T follicular helper cell (primary cell): ENCODE measurements at places on chromosomes 1 and 21.

DNA sequence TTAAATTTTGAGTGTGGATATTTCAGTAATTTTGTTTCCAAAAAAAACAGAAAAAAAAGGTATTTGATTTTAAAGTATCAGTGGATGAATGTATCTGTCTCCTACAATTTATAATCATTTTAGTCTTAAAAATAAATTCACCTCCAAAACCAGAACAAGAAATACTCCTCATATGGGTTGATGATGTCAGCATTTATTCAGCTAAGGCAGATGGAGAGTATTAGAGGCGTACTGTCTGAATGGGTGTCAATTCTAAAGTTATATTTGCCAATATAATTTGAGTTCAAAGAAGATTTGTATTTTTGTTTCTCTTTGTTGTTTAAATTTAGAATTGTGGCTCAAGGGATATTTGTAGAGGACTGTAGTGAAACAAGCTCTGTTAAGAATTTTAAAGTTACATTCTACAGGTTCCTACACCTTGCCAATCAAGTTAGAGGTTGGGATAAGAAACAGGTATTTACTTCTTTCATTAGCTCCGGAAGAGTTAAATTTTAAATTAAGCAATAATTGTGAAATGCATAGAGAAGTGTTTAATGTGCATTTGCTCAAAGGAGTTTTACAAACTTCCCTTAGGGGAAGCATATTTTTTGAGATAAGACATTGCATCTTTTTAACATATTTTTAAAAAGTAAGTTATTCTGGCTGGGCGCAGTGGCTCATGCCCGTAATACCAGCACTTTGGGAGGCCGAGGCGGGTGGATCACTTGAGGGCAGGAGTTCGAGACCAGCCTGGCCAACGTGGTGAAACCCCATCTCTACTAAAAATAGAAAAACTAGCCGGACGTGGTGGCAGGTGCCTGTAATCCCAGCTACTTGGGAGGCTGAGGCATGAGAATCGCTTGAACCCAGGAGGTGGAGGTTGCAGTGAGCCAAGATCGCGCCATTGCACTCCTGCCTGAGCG is 1.2 kb downstream of the PLA2G4A start:
- DNase-seq, result no peak

DNA sequence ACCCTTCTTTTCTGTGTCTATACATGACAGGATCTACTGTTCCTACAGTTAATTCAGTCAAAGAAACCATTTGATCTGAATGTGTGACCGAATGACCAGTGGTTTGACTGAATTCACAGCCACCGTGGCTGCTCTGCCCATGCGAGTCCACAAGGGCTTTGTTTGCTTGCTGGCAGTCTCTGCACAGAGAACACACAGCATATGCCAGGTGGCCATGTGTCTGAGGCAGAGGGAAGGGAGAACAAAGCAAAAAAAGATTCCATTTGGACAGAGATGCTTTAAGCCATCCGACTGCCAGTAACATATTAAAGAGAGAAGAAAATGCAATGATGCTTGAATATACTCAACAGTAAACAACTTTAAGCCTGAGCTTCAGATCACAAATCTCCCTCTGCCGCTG is 737.8 kb upstream of the CXADR start:
- no peak for DNase-seq

GRCh38 chr1:205663286-205663936 is 16.9 kb downstream of the SLC45A3 start:
- no peak for DNase-seq

- no peak for DNase-seq
Observed at GRCh38 chr21:46212721-46213484, 15.7 kb downstream of the LSS start.

DNA sequence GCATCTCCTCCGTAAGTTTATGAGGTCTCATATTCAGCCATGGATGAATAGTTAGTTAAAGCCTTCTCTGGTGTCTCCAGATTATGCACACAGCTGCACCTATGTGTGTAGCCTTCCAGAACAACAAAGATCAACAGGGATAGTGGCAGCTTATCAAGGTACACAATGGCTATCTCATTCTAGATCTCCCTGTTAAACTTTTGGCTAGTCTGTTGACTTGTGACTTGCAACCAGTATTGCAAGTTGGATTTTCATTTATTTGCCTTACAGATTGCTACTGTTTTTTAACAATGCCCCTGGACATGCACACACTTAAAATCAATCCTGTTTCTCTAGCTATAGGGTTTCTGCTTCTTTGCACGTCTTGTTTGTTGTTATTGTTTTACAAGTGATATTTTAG is 363.2 kb downstream of the OMA1 start:
- DNase-seq, result no peak

DNA sequence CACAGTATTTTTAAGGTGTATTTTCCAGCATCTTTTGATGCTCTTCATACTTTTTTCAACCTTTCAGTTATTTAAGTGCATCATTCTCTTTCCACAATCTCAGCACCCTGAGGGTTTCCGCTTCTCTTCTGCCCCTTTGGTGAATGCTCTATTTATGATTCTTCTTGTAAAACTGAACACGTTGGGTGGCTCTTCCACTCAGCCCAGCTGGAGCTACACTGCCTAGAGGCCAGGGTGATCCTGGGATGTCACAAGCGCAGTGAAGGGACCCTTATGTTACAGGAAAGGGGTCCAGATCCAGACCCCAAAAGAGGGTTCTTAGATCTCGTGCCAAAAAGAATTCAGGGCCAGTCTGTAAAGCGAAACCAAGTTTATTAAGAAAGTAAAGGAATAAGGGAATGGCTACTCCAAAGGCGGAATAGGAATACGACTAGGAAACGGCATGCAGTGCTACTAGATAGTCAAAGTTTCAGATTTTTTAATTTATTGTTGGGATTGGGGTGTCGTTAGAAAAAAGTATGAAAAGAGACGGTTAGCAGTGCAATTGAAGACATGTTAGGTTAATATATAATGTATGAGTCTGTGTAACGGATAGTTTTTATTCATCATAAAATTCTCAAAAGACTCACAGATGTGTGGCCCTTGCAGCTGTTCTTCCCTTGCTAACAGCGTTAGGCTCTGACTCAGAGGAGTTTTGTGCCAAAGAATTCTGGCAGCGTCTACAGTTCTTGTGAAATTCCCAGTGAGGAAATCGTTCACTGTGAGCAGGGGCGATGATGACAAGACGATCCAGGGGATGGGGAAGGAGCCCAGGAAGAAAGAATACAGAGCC is 14.4 kb upstream of the ERVH48-1 start:
- DNase-seq, result no peak

GRCh38 chr1:38297842-38298241 is 251.2 kb upstream of the POU3F1 start:
- no peak for DNase-seq

- DNase-seq, result no peak
Observed at GRCh38 chr1:25205786-25206185, 26.5 kb downstream of the SYF2 start.

DNA sequence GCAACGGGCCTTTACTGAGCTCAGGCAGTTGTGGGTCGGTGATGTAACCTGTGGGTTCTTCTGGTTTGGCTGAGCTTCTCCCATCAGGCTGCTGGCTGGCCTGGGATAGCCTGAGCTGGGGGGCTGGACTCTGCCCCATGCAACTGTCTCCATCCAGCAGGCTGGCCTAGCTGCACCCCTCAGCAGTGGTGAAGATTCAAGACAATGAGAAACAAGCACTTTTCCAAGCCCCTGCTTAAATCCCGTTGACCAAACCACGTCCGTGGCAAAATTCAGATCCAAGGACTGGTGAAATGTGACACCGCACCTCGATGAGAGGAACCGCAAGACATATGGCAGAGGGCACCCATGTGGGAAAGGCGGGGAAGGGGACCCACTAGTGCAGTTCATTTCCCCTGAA is 25.6 kb downstream of the PRSS38 start:
- no peak for DNase-seq

DNA sequence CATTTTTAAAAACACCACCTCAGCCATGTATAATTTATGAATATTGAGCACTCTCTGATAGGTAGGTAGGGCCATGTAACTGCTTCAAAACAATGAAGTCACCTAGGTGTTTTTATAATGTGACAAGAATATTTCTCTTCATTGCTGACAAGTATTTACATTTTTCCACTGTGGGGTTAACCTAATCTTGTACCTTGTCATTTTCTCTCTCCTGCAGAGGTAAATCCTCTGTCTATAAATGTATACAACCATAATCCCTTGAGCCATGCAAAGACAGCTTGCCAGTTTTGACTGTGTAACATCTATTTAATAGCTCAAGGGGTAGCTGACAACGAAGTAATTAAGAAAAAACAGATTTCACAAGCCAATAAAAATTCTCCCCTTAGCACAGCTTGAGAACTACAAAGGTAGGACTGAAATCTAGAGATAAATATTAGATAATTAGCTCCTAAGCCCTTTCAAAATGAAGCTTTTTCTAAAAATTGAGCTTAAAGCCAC is 137.6 kb upstream of the POGK start:
- DNase-seq, result no peak

GRCh38 chr1:31062867-31063380 is 2.6 kb downstream of the PUM1 start:
- DNase-seq, result no peak

GRCh38 chr1:246677842-246678241 is 46.4 kb upstream of the SCCPDH start:
- no peak for DNase-seq

DNA sequence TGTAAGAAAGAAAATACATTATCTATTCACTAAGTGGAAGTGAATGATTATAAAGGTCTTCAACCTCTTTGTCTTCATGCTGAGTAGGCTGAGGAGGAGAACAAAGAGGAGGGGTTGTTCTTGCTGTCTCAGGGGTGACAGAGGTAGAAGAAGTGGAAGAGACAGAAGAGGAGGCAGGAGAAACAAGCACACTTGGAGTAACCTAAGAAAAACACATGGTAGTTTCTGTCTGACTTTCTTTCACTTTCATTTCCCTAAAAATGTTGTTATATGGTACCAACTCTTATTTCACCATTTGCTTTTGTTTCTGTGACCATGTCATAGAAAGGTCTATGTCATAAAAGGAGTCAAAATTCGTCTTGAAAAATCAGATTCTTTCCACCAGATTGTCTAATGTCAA is 696.6 kb upstream of the BRINP3 start:
- no peak for DNase-seq

- no peak for DNase-seq
Observed at GRCh38 chr1:111422546-111423391, 4.8 kb downstream of the OVGP1 start.

GRCh38 chr1:163291461-163291860 is 30.3 kb upstream of the NUF2 start:
- DNase-seq, result no peak

DNA sequence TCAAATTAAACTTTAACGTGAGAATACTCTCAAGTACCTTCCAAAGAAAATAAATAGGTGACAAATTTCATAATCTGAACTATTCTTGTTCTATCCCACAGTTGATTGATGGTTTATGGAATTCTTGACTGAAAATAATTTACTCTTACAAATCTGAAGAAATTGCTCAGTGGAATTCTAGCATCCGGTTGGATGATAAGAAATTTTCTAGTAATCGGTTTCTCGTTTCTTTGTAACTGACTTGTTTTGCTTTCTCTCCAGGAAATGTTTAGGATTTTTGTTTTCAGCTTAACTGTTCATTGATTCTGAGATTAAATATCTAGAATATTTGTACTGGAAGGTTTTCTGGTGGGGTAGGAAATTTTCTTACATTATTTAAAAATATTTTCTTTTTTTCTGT is 558.9 kb upstream of the ADAMTS5 start:
- no peak for DNase-seq

- no peak for DNase-seq
Observed at GRCh38 chr1:5504364-5504740, 487.9 kb downstream of the NPHP4 start.

DNA sequence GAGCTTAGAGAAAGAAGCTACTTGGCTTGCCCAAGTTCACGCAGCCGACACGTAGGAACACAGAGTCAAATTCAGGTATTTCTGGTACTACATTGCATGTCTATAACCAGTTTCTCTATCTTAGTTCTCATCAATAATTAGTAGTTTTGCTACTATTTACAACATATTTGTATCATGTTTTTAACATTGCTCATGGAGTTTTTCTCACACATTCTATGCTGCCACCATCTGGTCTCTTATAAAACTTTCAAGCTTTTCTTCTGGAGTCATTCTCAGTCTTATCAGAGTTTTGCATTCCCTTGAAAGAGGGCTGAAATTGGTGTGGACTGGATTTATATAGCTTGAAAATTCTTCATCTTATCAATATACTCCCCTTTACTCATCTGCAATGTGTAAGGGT is 118.8 kb upstream of the PALMD start:
- DNase-seq, result no peak

GRCh38 chr1:115090540-115090939 is 1.2 kb upstream of the TSPAN2 start:
- DNase-seq, result no peak

- DNase-seq, result no peak
Observed at GRCh38 chr1:199976496-199977144, 50.9 kb upstream of the NR5A2 start.

GRCh38 chr1:94334764-94335163 is 83.4 kb upstream of the ABCD3 start:
- DNase-seq, result no peak
